Inflammatory macrophage treated with lipopolysaccharide for 4 hours (primary cell): ENCODE measurements at places on chromosomes 4 and X.

GRCh38 chrX:10239611-10240064 lies 82.9 kb downstream of the CLCN4 start:
- no peak for DNase-seq

GRCh38 chr4:55485821-55486220 lies 60.9 kb downstream of the CLOCK start:
- DNase-seq = no peak

- DNase-seq = peak; percentile 75
These were observed 12.1 kb downstream of the ACSL4 start for GRCh38 chrX:109720947-109721346.

DNA sequence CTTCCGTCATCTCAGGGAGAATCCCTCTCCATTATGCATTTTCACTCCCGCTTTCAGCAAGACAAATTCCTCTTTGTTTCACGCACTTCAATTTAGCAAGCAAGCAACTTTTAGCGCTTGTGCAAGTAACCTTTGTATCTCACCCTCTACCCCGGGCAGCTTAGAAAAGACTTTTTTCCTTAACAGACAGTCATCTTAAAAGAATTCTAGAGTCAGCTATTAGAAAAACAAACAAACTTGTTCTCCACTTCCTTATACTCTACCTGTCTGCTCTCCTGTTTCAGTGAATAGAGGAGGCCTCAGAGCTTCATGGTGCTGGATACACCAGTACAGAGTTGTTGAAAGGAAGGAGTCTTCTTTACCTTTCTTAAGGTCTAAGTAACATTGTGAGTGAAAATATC lies 12.1 kb downstream of the TIGD2 start:
- DNase-seq = no peak

DNA sequence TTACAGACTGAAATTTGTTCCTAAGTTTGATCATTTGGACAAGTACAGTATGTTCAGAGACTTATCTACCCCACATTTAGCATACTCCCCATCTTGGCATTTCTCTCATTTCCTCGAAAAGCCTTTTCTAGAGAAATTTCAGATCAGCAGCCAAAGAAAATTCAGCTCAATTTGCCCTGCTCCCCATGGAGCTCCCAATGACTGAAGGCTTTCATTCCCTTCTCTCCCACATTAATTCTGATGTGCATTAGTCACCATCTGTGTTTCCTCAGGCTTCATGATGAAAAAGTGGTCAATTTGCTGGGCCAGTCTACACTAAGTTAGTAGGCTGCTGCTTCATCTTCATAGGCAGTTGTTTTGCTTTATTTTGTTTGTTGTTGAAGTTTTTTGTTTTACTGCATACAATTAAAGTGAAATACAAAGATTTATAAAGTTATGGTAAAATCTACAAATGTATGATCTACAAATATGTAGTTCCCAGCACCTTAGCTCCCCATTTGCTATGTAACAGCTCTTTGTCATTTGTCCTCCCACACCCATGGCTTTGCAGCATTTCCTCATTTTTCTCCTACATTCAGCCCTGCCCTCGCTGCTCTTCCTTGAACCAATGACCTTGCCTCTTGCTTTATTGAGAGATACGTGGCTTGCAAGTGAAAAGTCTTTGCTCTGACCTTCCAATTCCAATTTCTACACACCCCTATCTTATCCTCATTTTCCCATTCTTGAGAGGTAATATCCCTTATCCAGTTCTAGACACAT lies 193.9 kb downstream of the ANAPC10 start:
- DNase-seq = peak; percentile 27

GRCh38 chr4:150593996-150594395 lies 12.0 kb downstream of the MAB21L2 start:
- no peak for DNase-seq

GRCh38 chr4:113740857-113741379 lies 20.6 kb downstream of the CAMK2D start:
- no peak for DNase-seq

DNA sequence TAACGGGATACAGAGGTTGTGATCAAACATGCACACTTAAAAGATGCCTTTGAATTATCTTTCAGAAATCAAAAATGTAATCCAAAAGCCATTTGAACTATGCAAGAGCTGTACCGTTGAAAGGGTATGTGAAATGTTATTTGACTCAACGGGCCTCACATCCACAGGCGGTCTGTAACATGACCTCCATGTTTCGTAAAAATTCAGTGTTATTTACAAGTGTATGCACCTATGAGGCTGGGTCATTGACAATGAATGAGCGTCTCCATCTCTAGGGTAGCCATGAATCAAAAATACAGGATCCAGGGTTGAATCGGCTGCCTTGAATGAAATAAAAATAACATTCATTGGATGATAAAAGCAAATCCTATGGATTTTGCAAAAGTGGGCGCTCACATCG lies 100.1 kb downstream of the CRLF2 start:
- no peak for DNase-seq

- DNase-seq = no peak
These were observed 548.4 kb downstream of the KLHL13 start for GRCh38 chrX:117568238-117568637.

- DNase-seq = peak; percentile 89
These were observed 25.1 kb upstream of the SH3RF1 start for GRCh38 chr4:169295822-169296221.

DNA sequence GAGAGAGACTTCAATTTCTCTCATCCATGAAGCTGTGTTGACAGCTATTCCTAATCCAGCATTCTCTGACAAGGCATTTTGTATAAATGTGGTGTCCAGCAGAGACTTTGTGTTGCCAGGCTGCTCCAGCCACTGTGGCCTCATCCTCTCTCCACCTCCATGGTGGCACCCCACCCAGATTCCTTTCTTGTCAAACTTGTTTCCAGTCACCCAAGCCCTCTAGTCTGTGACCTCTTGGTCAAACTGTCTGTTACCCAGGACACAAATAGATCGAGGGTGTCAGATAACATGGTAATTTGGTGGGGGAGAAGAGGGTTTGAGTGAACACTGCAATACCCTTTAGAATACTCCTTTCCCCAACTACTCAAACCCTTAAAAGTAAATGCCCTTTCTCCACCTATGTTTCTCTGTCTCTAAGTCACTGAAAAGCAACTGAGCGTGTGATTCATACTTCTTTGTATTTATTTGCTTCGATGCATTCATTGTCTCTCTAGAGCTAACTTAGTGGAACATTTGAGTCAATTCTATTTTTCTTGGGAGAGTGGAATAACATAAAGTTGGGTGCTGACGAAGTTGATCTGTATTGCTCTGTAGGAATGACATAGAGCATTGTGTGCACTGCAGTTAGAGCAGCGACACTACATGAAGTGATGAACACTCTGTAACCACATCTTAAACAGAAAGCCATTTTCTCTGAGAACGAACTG lies 13.7 kb downstream of the PITX2 start:
- no peak for DNase-seq

DNA sequence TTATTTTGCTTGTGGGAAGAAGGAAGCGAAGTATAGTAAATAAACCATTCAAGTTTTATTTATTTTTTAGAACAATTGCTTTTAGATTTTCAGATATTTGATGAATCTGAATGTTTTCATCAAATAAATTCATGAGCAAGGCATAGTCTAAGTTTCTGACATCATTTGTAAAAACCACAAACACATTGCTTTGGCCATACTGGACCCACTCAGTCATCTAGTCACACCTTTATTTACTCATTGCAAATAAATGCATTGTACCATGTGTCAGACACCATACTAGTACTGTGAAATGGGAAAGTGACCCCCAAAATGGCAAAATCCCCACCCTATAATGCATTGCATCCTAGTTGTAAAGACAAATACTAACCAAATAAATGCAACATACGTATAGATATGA lies 449.1 kb upstream of the SMIM31 start:
- DNase-seq = no peak

GRCh38 chrX:71056867-71057266 lies 11.3 kb downstream of the SNX12 start:
- DNase-seq = peak; percentile 72

DNA sequence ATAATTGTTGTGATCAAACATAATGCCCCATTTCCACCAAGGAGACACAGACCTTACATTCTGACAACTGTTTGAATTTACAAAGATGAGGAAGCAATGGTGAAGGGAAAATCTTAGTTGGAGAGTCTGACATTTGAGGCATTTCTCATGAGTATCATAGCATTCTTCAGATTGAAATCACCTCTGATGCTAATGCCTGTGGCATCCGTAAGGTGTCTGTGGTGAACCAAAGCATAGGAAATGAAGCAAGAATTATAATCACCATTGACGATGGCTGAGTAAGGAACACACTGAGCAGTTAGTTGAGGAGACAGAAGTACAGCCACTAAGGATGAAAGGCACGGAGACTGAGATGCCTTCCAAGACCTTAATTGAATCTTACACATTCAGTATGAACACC lies 575.7 kb downstream of the TRIML1 start:
- DNase-seq = no peak

DNA sequence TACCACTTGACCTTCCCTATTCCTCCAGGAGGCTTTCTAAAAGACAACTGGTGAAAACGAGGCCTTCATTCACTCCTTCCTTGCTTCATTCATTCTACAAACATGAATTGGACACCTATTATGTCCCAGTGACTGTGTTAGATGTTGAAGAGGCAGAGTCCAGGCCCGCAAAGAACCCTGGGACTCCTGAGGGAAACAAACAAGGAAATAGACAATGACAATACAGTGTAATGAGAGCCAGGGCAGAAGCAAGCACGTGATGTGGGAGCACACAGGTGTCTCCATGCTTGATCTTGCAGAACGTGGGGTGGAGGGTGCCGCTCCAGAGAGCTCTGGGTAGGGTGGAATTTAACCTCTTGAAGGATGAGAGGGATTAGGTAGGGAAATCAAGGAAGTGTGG lies 137.6 kb upstream of the KLF3 start:
- no peak for DNase-seq

DNA sequence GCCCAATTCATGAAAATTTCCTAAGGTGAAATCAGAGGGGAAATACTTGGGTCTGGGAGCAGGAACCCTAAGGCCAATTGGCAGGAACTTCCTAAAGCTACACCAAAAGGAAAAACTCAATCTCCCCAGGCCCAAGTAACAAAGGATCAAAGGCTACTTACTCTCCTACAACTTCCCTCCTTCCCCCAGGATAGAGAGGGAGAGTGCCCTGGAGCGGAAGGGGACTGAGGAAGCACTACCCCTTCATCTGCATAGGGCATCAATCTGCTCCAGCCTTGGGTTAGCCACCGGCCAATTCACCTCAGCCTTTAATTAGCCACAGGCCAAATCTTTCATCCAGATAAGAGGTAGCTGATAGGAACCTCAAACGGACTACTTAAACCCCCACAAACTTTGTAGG lies 55.0 kb downstream of the SLC34A2 start:
- no peak for DNase-seq

GRCh38 chr4:66613591-66613990 lies 931.7 kb downstream of the CENPC start:
- DNase-seq = no peak

- no peak for DNase-seq
These were observed 146.4 kb upstream of the NOCT start for GRCh38 chr4:138869165-138869564.

DNA sequence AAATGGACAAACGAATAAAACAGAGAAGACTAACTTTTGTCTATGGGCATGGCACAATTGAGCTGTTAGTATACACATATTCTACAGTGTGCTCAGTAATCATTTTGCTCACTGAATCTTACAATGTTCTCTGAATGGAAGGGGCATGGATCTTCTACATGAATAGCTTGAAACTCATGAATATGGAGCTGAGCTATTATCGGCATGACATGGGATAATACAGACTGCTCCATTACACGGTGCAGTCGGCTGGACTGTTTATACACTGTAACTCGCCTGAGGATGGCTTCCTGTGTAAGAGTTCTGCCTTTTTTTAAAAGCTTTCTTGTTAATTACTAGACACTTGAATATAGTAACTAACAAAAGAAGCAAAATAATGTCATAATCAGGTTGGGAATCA lies 368.5 kb upstream of the MAD2L1 start:
- no peak for DNase-seq

- no peak for DNase-seq
These were observed 82.2 kb upstream of the FRG1 start for GRCh38 chr4:189858435-189858834.

- DNase-seq = no peak
These were observed 42.5 kb downstream of the TLR10 start for GRCh38 chr4:38740303-38740702.

DNA sequence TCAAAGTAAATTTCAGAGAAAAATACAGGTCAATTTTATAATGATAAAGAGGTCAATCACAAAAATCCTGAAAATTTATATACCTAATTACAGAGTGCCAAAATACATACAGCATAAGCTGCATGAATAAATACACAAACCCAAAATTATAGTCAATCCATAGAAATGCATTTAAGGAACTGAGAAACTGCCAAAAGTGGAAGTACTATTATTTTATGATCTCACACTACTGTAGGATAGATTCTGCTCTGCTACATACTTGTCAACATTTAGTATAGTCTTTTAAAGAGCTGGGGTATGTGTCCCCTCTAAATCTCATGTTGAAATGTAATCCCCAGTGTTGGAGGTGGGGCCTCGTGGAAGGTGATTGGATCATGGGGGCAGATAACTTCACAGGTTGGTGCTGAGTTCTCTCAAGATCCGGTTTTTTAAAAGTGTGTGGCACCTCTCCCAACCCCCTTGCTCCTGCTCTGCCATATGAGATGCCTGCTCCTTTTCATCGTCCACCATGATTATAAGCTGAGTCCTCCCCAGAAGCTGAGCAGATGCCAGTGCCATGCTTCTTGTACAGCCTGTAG lies 31.8 kb downstream of the CHIC2 start:
- peak; percentile 54 for DNase-seq

DNA sequence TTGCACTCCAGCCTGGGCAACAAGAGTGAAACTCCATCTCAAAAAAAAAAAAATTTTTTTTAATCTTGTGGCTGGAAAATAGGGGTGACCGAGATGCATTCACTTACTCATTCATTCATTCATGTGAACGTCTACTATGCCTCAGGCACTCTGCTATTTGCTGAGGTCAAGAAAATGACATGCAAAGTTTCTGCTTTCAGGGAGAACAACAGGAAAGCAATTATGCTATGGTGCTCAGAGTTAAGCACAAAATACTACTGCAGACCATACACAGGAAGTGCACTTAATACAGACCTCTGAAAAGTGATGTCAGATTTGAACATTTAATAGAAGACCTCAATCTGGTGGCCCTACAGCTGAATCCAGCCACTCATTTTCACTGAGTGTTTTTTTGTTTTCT lies 59.6 kb upstream of the DUSP21 start:
- no peak for DNase-seq

- DNase-seq = no peak
These were observed 54.9 kb downstream of the SLC9A7 start for GRCh38 chrX:46703980-46704379.

GRCh38 chr4:185716141-185716551 lies 95.8 kb downstream of the SORBS2 start:
- no peak for DNase-seq

- peak; percentile 24 for DNase-seq
These were observed 34.8 kb downstream of the YIPF6 start for GRCh38 chrX:68533656-68534055.

- no peak for DNase-seq
These were observed 767.8 kb upstream of the TENM3 start for GRCh38 chr4:181475359-181475758.

GRCh38 chr4:110107866-110108265 lies 90.5 kb downstream of the ELOVL6 start:
- peak; percentile 67 for DNase-seq
